CD4-positive, alpha-beta T cell treated with Interleukin-15 for 4 hours (primary cell): ENCODE measurements at places on chromosomes 16 and 17.

- DNase-seq = no peak
Observed at GRCh38 chr17:50194934-50195865, 6.2 kb downstream of the COL1A1 start.

GRCh38 chr17:50003911-50004310, 8.9 kb upstream of the DLX3 start:
- DNase-seq = no peak

- no peak for DNase-seq
Observed at GRCh38 chr16:30342751-30343490, 12.2 kb downstream of the CD2BP2 start.

GRCh38 chr16:54335230-54335629, 48.6 kb upstream of the IRX3 start:
- no peak for DNase-seq

DNA sequence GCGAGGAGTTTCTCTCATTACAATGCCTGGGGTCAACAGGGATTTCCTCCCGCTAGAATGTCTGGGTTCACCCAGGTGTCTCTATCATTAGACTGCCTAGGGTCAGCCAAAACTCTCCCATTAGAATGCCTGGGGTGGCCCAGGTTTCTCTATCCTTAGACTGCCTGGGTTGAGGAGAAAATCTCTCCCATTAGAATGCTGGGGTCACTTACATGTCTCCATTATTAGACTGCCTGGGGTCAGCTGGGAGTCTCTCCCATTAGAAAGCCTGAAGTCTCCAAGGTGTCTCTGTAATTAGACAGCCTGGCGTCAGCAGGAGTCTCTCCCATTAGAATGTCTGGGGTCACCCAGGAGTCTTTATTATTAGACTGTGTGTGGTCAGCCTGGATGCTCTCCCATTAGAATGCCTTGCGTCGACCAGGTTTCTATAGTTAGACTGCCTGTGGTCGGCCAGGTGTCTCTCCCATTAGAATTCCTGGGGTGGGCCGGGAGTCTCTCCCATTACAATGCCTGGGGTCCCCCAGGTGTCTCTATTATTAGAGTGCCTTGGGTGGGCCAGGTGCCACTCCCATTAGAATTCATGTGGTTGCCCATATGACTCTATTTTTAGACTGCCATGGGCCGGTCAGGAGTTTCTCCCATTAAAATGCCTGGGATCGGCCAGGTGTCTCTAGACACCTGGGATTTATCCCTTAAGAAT, 2272.1 kb downstream of the TP53TG3F start:
- no peak for DNase-seq

DNA sequence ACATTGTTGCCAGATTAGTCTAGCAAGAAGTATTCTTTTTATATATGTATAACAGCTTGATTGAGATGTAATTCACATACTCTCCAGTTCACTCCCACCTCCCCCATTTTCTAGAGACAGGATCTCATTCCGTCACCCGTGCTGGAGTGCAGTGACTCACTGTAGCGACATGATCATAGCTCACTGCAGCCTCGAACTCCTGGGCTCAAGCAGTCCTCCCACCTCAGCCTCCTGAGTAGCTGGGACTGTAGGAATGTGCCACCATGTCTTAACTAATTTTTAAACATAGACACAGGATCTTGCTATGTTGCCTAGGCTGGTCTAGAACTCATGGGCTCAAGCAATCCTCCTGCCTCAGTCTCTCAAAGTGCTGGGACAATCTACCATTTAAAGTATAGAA, 3.3 kb upstream of the RSAD1 start:
- no peak for DNase-seq

DNA sequence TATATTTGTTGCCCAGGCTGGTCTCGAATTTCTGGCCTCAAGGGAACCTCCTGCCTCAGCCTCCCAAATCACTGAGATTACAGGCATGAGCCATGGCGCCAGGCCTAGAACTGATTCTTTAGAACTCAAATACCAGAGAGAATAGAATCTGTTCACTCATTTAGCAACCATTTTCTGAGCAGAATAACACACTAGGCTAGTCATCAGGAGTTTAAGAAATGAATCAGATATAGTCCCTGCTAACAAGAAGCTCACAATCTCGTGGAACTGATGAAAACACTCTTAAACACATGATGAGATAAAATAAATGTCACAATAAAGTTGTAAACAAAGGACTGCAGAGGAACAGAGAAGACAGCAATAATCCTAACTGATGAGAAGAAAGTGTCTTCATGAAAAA, 55.8 kb upstream of the ADCY9 start:
- no peak for DNase-seq

DNA sequence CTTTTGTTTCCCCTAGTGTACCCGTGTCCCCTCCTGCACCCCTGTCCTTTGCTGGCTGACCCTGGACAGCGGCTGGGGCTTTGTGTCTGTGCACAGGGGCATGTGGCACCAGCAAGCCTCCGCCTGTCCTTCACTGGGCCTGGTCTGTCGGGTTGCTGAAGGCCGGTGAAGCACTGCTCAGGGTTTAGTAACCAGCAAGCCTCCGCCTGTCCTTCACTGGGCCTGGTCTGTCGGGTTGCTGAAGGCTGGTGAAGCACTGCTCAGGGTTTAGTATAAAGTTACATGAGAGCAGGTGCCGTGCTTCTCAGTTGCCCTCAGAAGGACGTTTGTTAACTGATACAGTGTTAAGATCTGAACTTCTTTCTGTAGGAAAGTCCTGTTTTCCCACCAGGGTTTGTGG, 33.8 kb downstream of the DEF8 start:
- DNase-seq = no peak
